Panc1 (cell line): ENCODE measurements at places on chromosomes 5 and 9. TPM values are rescaled to one million over a fixed set of nuclear protein-coding genes. Genes with fewer than 3 reads are reported as not detected.

GRCh38 chr5:93072831-93073459, 508.1 kb downstream of the NR2F1-AS1 start:
- DNase-seq: no peak

GRCh38 chr9:94157050-94157801, 73.0 kb downstream of the PTPDC1 start:
- DNase-seq: no peak

DNA sequence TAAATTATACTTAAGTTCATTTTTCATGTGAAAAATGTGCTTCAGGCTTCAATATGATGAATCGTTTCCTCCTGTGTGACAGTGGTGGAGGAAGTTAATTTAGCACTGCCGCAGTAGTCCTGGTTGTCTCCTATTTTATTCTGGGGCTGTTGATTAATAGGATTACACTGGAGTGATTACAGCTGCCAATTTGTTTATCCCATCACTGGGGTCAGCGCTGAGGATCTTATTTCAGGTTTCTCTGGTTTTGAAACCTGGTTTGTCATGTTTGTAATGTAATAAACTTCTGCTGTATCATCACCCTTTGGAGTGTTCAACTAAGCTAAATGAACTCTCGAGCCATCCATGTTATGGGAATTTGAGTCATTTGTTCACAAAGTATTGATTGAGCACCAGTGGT, 241.7 kb upstream of the KCNN2 start:
- DNase-seq: no peak

DNA sequence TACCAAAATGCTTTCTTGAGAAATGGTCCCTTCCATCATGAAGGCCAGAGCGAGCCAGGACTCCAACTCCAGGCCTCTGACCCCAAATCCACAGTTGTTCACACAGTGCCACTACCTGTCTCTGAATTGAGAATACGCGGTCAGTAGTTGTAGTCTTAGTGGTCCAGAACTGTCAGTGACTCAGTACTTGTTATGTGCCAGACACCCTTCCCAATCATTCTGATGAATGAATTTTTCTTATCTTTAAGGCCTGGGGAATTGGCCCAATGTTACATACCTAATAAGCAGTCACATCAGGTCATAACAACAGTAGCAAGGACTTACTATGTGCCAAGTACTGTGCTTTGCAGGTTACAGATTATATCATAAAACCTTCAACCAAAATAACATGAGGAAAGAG, 72.7 kb upstream of the RARS1 start:
- no peak for DNase-seq

GRCh38 chr5:128196791-128197190, 113.2 kb downstream of the SLC12A2 start:
- no peak for DNase-seq

GRCh38 chr5:149415066-149415967, 36.2 kb upstream of the IL17B start:
- no peak for DNase-seq

DNA sequence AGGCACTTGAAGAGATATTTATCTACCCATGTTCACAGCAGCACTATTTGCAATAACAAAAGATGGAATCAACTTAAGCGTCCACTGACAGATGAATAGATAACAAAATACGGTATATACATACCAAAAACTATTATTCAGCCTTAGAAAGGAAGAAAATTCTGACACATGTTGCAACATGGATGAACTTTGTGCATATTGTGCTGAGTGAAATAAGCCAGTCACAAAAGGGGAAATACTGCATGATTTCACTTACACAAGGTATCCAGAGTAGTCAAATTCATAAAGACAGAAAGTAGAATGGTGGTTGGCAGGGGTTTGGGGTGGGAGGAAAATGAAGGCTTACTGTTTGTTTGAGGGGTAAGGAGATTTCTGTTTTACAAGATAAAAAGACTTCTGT, 66.0 kb downstream of the FBN2 start:
- no peak for DNase-seq

DNA sequence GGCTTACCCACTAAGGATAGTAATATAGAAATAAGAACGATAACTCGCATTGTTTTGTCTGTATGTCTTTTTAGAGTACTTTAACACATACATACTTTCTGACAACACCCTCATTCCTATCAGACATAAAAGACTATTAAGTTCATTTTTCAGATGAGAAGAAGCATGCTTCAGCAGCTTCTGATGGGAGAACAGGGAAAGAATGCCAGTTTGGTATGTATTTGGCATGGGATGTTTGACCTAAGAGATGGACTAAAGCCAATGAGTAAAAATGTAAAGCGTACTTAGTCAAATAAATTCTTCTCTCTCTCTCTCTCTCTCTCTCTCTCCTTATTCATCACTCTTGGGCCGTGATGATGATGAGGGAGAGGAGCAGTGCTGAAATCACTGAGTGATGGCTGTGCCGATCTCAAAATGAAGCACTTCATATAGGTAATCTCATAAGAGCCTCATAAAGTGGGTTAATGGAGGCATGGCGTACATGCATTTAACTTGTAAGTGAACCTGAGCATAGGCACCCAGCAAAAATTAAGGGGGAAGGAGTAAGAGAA, 71.5 kb downstream of the SLIT3 start:
- no peak for DNase-seq

GRCh38 chr9:87011551-87011950, 64.2 kb upstream of the GAS1 start:
- no peak for DNase-seq

DNA sequence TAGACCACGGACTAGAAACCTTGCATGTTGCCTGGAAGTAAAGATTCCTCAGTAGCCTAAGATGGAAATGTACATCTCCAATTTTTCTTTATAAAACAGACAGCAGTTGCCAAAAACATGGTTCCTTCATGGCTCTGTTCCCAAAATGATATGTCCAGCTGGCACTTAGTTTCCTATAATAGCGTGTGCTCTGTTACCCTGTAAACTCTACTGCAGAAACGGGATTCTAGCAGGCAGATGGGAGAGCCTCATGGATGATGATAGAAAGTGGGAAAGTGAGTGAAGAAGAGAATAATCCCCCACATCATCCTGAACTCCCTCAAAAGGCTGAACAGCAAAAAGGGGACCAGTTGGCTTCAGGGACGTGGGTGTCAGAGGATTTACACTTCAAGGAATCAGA, 118.2 kb downstream of the FRMD3 start:
- no peak for DNase-seq

GRCh38 chr5:41338136-41338675, 124.9 kb upstream of the C6 start:
- DNase-seq: no peak

Gene EDIL3
- total RNA-seq: 17.6 TPM

Gene IFNA21
- not detected for total RNA-seq

Gene PCDH1
- 9.0 TPM for total RNA-seq

Gene CREB3
- total RNA-seq: 67.0 TPM

Gene GDF9
- total RNA-seq: 0.54 TPM

Gene PLAC8L1
- 0.49 TPM for total RNA-seq
